ENCODE measurements at places on chromosomes 11 and 22.

DNA sequence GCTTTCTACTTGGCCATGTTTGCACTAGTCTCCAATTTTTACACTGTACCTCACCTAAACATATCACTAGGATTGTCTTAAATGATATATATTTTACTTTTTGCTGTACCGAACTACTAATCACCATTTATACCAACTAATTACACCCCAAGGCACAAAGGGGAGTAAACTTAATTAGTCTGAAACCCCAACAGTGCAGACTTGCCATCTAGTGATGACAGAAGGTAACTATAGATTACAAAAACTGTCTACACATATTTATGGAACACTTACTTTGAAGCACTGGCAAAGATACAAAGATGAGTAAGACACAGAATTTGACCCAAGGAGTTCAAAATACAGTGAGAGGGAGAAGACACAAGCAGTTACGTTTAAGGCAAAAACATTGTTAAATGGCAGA is 139.7 kb downstream of the CNTN5 start:
- DNase-seq, result no peak

DNA sequence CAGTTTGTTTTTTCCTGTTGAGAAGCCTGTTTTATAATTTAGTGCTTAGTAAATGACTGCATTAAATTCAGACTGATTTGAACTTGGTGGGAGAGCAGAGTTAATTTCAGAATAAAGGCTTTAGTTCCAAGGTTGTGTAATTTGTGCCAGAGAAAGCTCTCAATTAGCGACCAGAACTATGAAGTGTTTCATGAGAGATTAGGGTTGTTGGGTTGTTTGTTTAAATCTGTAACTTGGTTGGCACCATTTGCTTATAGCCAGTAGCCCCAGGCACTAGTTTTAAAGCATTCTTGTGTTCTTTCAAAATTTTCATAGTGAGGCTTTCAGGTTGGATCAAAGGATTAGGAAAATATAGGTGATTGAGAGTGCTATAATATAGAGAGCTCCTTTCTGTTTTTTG is 25.5 kb downstream of the UVRAG start:
- no peak for DNase-seq

DNA sequence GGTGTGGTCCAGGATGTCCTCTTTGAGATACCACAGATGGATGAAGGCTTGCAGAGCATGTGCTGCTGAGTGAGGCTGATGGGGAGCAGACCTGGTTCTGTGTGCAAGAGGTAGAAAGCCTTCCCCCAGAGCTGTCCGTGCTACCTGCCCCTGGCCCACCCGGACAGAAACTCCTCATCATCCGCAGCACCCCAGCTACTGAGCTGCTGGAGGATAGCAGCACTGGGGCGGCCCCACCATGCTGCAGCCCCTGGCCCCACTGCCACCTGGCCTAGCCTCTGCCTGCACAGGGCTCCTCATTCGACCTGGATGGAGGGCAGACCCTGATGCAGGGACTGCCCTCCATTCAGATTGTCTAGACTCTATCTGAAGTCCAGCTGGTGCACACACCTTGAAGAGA is 50.5 kb downstream of the NCAPD3 start:
- DNase-seq, result no peak

DNA sequence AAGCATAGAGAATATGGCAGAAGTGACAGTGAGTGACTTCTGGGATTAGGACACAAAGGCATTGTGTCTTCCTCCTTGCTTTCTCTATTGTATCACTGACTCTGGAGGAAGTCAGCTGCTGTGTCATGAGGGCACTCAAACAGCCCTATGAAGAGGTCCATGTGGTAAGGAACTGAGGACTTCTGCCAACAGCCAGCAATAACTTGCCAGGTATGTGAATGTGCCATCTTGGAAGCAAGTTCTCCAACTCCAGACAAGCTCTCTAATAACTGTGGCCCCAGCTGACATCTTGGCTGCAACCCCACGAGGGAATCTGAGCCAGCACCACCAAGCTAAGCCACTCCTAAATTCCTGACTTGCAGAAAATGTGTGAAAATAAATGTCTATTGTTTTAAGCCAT is 83.6 kb upstream of the ZBED5 start:
- no peak for DNase-seq

- DNase-seq, result no peak
Measured at GRCh38 chr11:49405743-49406142, 197.3 kb upstream of the FOLH1 start.

DNA sequence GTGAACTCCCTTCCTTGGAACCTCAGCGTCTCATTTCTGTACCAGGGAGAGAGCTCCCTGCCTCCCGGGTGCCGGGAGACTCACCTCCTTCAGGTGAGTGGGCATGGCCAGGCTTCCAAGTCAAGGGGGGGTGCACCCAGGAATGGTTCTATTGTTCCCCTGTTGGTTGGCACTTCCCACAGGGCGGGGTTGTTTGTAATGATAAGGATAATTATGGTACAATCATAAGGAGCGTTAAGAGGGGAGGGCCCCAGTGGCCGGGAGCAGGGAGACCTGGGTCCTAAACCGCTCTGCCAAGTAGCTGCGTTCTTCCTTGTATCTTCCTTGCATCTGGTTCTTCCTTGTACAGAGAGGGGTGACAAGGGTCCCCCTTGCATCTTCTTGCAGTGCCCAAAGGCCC is 79.1 kb downstream of the LRRC32 start:
- DNase-seq, result no peak
